ENCODE measurements at places on chromosomes 3 and 15.

- DNase-seq: no peak
Measured at GRCh38 chr3:131474115-131474514, 28.7 kb downstream of the MRPL3 start.

- DNase-seq: no peak
Measured at GRCh38 chr3:780505-780904, 312.3 kb upstream of the CNTN6 start.

GRCh38 chr15:42348083-42348482 lies 11.2 kb upstream of the CAPN3 start:
- DNase-seq: no peak

DNA sequence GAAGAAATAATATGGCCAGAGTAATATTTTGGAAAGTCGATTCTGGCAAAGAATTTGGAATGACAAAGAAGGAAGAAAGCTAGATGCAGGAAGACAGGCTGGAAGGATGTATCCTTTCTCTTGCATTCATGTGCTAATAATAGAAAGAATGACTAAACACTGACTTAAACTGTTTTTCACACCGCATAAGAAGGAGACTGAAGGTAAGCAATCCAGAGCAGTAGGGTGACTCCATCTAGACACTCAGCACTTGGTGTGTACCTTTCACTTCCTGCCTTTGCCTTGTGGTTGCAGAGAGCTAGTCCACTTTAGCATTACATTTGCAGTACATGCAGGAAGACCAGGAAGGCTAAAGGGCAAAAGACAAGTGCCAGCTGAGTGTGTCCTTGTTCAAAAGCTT lies 234.6 kb downstream of the RBMS3 start:
- DNase-seq: no peak

GRCh38 chr15:33834892-33835743 lies 133.2 kb upstream of the CHRM5 start:
- DNase-seq: no peak

DNA sequence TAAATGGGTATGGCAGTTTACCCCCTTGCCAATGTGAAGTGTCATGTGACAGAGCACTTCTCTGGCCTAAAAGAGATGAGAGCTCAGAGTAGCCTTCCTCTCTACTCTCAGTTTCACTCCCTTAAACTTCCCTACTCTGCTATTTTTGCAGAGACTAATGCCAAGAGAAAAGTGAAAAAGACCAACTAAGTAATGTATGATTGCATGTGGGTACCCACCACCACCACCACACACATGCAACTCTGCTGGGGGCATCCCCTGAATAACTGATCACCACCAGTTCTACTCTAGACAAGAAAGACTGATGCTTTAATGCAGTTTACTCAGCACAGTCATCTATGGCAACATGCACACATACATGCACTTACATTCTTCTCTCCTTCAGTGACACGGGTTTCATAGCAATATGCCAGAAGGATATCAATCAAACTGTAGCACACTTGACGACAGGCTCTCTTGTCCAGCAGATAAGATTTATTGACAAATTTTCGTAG lies 31.3 kb downstream of the SHQ1 start:
- no peak for DNase-seq

DNA sequence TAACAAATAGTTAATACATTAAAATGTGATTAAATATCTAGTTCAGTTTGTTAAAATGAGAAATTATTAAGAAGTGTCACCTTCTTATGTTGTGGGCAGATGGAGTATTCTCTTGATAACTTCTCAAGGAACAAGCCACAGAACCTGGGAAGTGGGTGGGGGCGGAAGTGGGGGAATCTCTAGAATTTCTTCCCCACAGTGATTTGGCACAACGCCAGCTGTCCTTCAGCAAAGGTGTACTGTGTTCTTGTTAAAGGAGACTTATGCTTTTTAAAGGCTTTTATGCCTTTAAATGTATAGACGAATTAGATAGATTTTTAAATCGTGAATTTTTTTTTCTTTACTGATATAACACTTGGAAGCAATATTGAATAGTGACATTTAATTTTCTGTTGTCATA lies 42.4 kb downstream of the SEC22A start:
- no peak for DNase-seq

- DNase-seq: no peak
Measured at GRCh38 chr3:175065497-175065896, 206.4 kb downstream of the NAALADL2 start.

DNA sequence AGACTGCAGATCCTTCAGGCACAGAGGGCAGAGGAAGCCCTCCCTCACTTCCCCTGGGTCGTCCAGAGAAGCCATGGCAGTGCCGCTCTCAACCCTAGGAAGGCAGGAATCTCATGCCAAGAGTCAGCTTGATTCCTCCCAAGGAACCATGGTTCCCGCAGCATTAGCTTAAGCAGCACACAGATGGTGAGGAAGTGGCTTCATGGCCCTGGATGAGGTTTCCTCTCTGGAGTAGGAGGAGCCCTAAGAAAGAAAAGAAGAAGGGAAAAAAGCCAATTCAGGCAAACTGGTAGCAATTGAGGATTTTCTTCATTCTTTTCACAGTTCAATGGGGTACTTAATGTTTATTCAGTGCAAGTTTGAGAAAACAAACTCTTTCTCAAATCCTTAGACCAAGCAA lies 2.9 kb downstream of the RBSN start:
- peak; percentile 13 for DNase-seq

DNA sequence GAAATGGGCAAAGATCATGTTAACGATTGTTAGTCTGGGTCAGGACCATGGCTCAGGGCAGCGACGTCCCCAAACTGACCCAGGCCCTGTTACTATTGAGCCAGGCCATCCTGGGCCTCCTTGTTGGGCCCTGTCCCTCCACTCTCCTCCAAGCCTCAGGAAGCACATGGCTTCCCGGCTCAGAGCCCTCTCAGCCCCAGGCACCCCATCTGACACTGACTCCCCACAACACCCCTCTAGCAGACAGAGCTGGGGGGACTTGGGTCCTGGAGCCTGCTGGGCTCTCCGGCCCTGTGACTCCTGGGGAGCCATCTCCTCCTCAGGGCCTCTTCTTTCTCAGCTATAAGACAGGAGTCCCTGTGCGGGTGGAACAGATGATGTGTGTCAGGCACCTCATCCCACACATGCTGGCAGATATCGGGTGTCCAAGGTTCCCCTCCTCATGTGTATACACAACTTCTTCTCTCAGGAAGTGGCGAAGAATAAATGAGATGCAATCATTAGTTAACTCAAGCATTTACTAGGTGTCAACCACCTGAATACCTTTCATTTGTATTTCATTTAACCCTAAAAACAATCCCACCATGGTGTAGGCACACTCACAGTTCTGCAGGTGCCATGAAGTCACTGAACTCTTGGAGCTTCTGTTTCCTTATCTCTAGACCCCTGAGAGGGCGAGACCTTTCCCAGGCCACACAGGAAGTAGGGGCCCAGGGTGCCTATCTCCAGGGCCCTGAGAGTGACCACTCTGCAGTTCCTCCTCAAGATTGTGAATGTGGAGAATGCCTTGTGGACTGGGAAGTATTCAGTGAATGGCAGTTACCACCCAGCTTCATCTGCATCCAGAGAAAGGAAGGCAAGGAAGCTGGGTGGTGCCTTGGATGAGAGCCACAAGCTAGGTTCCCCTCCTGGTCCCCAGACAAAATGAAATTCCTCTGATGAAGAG lies 282.5 kb upstream of the TLE3 start:
- no peak for DNase-seq

- DNase-seq: no peak
Measured at GRCh38 chr15:39493424-39494067, 87.3 kb upstream of the THBS1 start.

DNA sequence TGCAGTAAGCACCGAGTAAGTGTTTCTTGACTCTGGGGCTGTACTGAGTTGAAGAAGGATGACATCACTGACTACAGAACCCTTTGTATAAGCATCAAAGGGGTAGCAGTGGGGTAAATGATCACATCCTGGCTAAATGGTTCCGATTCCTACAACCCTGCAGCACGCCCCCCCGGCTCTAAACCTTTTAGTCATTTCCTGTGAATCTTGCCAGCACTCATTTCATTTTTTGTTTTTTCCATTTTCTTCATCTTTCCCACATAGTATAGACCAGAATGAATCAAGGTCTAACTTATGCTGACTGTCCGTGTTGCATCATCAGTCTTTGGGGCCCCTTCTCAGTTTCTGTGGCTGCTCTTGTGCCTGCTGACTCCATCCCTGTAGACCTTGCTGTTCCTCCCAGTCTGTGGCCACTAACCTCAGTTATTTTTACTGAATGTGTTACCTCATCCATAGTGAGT lies 383.1 kb upstream of the TPRG1 start:
- no peak for DNase-seq

DNA sequence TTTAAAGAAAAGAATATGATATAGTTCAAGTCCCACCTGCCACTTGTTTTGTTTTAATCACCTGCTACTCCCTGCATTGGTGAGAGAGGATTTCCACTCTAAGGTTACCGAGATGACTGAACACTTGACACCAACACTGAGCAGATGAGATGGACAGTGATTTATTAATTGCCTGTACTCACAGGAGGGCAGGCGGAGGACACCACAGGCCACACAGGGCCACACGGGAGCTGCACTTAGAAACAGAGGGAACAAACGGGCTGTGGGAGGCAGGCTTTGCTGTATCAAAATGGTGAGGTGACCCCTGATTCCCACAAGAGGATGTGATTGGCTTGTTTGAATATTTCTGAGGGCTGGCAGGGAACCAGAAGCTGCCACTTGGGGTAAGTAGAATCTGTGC lies 10.8 kb downstream of the MINAR1 start:
- DNase-seq: no peak

DNA sequence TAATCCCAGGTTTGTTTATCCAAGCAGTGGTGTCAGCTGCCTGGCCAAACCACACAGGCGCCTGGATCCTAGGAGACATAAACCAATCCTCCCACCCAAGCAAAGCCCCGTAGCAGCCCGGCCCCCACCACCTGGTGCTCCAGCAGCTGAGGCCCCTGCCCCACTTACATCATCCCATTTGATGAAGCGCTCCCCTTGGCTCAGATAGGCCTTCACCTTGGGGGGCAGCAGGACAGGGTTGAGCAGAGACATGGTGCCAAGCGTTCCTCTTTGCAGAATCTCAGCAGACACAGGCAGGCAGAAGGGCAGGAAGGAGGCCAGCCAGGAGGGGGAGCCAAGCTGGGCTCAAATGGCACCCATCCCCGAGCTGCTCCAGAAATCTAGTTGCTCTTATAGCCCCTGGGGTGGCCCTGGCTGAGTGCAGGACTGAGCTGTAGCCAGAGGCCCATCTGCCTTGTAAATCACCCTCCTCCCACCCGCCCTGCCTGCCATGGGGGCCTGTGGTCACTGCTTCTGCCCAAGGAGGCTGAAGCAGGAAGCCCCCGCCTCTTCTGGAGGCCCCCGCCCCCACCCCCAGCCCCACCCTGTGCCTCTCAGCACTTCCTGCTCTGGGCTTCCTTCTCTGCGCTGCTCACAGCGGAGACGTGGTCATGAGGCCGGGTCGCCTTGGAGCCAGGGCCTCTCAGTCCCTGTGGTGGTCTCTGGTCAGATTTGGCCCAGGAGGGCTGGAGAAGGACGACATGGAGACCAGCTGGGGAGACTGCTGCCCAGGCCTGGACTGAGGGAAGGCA lies at the start of gene PLCB2:
Gene PLCB2, minus strand, starts transcription at position 515 of the 791 bp plus-strand sequence. Its CDS starts 263 bp downstream, at position 252.
- DNase-seq: peak; percentile 86

- no peak for DNase-seq
Measured at GRCh38 chr3:104032283-104032682, 1334.4 kb upstream of the ALCAM start.

GRCh38 chr3:30331519-30331918 lies 274.9 kb upstream of the TGFBR2 start:
- no peak for DNase-seq

GRCh38 chr15:95996494-95996893 lies 334.0 kb upstream of the NR2F2 start:
- no peak for DNase-seq

DNA sequence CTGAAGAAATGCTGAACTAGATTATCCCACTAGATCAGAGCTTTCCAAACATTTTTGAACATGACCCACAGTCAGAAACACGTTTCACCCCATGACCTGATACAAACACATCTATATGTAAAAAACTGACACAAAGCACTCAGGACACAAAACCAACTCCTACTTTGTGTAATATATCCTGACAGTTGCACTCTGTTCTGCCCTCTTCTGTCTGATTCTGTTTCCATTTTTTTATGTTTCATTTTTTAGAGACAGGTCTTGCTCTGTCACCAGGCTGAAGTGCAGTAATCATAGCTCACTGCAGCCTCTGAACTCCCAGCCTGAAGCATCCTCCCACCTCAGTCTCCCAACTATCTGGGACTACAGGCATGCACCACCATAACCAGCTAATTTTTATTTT lies 15.8 kb upstream of the RFTN1 start:
- DNase-seq: no peak

DNA sequence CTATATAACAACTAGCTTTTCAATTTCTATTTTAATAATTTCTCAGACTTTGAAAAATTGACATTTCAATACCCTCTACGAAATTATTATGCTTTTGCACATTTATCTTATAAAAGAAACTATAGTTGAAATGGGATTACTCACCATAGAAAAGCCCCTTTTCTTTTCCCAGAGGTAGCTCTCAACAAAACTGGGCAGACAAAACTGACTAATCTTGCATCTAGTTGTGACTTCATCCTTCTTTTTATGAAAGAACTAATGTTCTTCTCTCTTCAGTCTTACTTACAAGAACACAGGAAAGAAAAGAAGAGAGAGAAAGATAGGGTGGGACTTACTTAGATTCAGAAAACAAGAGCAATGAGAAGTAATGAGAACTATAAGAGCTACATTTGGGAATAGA lies 61.0 kb downstream of the GPR160 start:
- no peak for DNase-seq

- no peak for DNase-seq
Measured at GRCh38 chr3:40382617-40382979, 4.4 kb upstream of the ENTPD3 start.

DNA sequence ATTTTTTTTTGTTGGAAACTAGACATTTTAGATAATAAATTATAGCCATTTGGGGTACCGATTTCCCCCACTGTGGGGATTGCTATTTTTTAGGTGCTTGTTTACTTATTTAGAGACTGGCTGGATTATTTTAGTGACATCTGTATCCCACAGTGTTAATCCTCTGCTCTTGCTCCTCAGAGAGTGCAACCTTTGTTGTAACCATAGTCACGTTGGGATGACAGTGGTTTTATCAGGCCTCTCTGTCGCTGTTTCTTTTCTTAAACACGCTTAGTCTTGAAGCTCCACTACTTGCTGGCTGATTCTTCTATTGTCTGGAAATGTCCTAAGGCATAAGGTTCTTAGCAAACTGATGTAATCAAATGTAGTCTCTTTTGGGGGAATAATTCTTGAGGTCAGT lies 451.6 kb upstream of the SEMA6D start:
- DNase-seq: no peak

DNA sequence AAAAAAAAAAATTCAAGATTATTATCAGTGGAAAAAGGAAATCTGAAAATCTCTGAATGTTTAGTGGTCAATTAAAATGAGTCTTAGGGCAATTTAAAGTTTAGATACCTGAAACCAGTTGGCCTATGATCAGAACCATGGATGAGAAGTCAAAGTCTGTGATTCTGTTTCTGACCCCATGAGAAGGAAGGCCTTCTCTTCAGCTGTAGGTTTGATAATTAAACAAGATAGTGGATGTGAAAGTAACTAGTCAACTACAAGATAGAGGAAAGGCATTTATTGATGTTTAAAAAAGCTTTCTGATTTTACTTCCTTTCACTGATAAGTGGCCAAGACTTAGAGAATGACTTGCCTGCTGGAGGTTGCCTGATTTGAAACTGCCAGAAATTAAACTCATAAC lies 8.7 kb downstream of the PLS1 start:
- DNase-seq: no peak

- DNase-seq: no peak
Measured at GRCh38 chr3:184145111-184145524, 10.0 kb downstream of the EIF2B5 start.

Data from posterior cingulate gyrus (tissue), 11 donors.